Stimulated activated CD8-positive, alpha-beta memory T cell treated with anti-CD3 and anti-CD28 coated beads, Interleukin-7, amount 100 ng/mL, for 1 hour (primary cell): ENCODE measurements at places on chromosomes 1 and 21.

DNA sequence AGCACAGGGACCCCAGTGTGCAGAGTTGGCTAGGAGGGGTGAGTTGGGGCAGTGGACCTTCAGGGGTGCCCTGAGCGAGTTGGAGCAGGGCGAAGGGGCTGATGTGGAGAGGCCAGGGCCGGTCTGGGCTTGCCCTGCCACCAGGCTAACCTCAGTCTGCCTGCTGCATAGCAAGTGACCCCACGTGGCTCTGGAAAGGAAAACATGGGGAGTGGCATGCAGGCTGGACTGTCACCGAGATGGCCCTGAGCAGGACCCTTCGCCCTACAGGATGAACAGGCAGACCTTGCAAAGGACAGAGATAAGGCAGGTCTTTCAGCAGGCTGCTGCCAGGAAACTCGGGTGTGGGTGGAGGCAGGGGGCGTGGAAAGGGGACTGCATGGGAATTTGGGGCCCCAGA lies 51.5 kb downstream of the FOXO6 start:
- no peak for DNase-seq

DNA sequence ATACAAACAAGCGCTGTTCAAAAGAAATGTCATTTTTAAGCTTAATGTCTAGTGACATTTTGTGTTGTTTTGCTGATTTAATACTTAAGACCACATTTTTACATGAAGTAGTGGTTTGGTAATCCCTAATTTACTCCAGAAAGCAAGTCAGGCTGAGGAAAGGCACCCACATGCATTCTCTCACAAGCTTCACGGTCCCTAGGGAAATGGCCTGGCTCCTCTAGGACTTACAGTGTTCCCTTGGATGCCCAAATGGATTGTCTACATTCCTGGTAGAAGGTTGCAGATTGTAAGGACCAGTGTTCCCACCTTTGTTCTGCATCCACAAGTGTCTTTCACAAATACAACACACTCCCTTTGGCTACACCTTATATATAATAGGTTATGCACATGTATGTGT lies 9.5 kb downstream of the GPSM2 start:
- no peak for DNase-seq

DNA sequence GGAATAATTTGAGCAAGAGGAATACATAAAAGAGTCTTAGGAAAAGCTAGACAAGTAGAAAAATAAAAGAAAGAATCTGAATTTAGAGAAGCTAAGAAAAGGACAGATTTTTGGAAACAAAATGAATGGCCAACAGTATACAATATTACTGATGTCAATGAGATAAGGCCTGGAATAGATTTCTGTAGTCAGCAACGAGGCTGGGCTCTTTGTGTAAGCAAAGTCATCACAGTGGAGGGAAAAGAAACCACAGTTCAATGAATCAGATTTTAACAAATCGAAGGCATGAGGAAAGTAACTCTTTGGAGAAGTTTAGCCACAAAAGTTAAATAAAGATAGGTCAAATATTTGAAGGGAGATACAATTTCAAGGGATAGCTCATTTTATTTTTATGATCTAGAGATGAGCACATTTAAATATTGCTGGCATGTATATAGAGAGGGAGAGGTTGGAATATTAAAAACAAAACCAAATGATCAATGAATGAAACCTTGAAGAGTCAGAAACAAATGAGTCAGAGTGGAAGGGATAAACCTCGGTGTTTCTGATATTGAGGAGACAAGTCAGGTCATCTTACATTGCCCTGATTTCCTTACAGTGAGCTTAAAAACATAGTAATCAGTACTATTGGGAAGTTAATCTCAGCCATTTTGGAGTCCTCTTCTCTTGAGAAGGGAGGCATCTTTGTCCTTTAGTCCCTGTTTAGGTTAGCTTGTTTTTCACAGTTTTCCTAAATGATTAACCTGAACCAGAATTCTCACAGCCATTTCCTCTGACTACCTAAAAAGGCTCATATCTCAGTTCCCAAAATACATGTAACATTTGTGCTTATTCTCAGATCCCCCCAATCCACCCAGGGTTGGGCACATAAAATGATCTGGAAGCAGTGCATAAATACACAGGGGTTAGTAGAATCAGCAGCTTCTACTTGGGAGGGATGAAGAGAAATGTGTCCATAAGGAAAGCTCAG lies 620.0 kb upstream of the B3GALT2 start:
- no peak for DNase-seq

DNA sequence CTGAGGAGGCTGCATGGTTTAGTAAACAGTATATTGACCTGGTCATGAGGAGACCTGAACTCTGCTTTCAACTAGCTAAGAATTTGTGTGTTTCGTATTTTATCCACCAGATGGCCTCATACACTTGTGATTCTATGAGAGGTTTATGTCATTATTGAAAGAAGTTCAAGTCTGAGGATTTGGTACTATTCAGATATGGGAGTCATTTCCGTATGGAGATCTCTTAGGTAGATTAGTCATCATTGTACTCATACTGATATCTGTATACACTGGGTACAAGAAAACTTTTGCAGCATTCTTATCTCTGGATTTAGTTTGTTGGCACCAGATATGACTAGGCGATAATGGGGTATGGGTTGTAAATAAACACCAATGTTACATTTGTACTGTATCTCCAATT lies 26.6 kb downstream of the ATF6 start:
- no peak for DNase-seq

GRCh38 chr1:180163041-180163440 lies 8.4 kb downstream of the QSOX1 start:
- no peak for DNase-seq

DNA sequence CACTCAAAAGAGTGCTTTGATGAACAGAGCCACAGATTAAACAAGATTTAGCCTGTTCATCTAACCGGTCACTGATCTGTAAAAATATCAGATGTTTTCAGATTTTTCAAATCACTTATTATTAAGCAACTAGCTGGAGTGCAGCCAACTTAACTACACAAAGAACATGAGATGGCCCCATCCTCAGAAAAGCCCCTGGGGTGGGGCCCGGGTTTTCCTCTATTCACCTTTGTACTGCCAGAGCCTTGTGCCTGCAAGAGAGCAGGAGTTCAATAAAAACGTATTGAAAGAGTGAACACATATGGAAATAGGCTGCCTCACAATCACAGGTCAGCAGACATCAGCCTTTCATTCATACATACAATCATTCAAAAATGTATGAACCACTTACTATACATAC lies 516.1 kb downstream of the OMA1 start:
- DNase-seq: no peak

DNA sequence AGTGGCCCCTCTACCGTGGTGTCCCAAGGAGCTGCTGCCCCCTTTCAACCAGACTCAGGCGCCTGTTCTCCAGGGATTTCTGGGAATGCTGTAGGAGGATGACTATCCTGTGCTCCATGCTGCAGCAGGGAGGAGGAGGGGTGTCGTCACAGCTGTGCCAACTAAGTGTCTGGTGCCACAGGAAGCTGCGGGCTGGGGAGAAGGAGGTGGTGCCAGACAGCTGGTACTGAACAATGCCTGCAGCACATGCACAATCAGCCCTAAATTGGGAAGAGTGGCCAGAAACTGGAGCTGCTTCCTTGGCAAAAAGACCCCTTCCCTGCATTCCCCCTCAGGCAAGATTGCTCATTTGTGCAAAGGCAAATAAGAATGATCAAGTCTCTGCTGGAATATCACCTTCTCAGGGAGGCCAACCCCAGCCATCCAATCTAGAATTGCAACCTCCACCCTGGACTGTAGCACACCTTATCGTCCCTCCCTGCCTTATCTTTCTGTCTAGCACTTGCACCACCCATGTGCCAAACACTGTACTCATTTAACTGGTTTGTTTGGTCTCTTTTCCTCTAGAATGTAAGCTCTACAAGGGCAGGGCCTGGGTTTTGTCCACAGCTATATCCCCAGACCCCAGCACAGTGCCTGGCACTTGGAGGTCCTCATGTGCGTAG lies 33.3 kb downstream of the LAMB3 start:
- DNase-seq: no peak

GRCh38 chr1:179867493-179868330 lies 9.9 kb downstream of the TOR1AIP2 start:
- DNase-seq: no peak

DNA sequence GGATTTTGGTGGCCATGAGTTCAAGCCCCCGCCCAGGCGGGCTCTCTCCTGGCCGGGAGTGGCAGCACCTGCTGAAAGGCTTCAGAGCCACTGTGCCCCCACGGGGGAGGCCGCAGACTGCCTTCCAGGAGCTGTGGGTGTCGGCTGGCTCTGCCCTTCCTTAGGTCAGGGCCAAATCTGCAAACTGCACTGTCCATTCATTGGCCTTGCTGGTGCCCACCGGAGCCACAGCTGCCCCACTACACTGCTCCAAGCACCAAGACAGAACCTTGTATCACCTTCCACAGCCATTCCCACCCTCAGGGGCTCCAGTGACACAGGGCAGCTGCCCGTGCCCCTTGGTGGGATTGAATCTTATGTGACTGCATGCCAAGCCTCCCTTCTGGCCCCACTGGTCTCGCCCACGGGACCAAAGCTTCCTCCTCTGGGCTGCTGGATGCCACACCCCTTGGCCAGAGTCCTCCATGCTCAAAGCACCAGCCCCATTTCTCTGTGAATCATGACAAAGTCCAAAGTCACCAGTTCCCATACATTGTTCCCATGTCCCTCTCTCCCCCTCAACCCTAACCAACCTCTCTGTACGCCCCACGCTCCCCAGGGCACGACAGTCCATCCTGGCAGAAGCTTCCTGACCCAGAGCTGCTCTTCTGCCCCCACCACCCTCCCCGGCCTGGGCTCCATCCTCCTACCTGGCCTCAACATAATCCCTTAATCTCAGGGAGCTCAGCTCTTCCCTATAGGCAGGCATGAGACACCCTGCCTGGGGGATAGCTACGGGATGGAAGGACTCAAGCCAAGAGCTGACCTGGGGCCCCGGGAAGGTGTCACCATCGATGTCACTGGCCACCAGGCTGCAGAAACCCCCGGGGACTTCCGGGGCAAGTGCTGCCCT lies 20.9 kb upstream of the GPR153 start:
- DNase-seq: no peak

DNA sequence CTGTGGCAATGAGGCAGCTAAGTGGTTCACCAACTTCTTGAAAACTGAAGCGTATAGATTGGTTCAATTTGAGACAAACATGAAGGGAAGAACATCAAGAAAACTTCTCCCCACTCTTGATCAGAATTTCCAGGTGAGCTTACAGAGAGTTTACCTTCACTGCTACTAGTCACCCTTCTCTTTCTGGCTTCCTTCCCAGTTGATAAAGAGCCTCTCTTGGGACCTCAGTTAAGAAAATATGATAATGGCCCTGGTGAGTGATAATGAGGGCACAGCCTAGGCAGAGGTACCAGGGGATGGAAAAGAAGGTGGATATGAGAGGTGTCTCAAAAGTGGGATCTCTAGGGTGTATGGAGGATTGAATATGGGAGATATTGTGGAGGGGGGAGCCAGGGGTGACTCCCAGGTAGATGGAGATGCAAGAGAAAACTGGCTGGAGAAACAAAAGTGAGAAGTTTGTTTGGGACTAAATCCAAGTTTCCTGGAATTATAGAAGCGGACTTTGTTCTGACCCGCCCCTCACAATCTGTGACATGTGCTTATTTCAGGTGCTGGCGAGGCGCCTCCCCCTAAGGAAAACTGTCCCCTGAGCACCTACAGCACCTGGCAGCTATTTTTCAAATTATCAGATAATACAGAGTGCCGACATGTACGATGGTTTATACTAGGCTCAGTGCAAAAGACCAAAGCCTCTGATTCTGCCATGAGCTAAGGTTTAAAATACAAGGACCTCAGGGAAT lies 13.7 kb downstream of the MTARC2 start:
- no peak for DNase-seq

GRCh38 chr1:39754026-39754570 lies 15.4 kb downstream of the PPIE start:
- no peak for DNase-seq

GRCh38 chr1:59598120-59598440 lies 216.7 kb upstream of the HOOK1 start:
- DNase-seq: no peak

- no peak for DNase-seq
These were observed 9.5 kb upstream of the GPR153 start for GRCh38 chr1:6270401-6270800.

DNA sequence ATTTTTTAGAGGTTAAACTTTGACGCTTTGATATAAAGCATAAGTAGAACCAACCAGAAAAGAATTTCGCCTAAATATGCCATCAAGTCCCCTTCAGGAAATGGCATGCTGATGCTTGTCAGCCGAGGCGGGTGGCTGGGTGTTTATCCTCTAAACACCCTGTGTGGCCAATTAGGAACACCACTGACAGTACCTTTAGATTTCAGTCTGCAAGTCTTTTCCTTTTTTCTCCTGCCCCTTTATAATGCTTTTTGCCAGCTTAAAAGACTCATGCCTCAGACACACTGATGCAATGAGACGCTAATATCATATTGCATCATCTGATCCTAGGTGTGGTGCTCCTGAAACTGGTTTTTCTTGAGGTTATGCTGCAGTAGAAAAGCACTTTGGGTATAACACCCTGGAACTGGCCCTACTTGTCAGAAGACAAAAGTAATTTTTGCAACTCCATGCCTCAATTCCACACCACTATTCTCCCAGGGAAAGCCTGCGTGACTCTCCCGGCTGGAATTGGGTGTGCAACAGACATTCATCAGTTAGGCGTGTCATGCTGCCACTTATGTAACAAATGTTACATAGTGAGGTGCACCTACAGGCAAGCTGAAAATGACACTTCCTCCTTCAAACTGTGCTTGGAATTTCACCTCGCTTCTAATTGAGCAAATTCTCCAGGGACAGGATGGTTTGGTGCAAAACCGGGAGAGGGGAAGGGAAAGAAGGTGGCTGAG lies 2.0 kb upstream of the RCC2 start:
- DNase-seq: no peak

DNA sequence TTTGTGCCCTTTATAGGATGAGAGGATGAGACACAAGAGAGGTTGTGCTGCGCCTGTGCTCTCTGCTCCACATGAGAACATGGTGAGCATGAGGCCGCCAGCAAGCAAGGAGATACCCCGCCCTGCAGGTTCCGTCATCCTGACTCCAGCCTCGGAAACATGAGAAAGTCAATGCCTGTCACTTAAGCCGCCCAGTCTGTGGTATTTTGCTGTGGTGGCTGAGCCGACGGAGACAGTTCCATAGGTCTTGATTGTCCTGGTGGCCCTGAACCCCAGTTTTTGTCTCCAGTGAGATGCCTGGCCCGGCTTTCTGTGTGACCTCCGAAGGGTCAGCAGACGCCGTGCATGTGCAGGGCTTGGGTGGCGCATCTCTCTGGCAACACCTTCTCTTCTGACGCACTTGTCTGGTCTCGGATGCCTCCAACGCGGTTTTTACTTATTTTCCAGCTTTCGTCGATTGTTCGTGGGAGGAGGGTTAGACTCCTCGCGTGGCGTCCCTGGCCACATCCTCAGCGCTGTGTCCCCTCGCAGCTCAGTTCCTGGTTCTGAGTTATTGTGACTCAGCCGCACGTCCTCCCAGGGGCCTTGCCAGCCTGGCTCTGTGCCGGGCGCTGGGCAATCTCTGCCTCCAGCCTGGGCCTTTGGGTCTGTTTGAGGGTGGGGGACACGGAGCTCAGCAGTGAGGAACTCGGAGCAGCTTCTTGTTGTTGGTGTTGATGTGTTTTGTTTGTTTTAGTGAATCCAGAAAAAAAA lies 70.0 kb downstream of the FAAP20 start:
- no peak for DNase-seq
